ENCODE measurements at places on chromosomes 12 and 14.

GRCh38 chr12:6775185-6776174 is 3.2 kb downstream of the LAG3 start:
- no peak for DNase-seq

GRCh38 chr12:67155863-67156262 is 113.3 kb upstream of the CAND1 start:
- no peak for DNase-seq

- DNase-seq, result no peak
Observed at GRCh38 chr12:132393245-132393795, 63.9 kb upstream of the GALNT9 start.

DNA sequence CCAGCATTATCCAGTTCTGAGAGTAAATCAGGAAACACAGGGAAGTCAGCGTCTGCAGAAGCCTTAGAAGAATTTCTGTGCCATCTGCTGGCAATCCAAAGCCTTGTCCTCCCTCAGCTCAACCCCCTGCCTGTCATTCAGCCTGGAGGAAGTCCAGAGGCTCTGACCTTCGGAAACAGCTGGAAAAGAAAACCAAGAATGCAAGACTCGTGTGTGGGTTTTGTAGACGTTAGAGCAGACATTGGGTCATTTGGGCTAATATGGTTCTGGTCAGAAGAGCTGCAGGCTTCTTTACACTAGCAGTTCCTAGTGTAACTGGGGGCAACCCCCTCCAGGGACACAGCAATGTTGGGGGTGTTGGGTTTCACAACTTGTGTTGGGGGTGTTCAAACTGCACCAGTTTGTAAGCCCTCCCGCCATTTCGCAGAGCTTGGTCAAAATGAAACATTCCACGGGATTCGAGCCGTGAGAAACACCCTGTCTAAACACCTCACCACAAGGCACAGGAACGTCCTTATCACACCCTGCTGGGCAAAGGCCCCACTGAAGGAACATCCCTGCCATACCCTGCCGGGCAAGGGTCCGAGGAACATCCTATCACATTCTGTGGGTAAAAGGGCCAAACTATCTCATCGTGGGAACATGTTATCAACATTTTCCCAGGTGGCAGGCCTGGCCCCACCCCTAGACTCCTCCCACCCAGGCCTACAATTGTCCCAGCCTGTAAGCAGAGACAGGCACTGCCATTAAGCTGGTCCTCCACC is 21.0 kb upstream of the SERPINA4 start:
- no peak for DNase-seq

- DNase-seq, result no peak
Observed at GRCh38 chr14:104644656-104645378, 40.2 kb upstream of the TMEM179 start.

DNA sequence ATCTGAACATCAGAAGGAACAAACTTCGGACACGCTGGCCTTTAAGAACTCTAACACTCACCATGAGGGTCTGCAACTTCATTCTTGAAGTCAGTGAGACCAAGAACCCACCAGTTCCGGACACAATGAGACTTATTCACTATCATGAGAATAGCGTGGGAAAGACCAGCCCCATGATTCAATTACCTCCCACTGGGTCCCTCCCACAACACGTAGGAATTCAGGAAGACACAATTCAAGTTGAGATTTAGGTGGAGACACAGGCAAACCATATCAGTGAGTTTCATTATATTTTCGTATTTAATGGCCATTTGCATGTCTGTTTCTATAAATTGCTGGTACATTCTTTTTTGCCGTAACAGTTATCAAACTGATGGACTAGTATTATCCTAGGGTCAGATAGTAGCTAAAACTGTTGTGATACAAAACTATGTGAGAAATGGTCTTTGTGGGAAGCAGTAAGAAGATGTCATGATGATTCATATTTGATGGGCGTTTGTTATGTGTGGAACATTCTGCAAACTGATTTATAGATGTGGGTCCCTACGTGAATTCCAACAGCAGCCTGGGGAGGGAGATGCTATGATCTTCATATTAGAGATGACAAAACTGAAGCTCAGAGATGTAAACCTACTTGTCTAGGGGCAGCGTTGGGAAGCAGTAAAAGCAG is 282.4 kb upstream of the TMEM132C start:
- no peak for DNase-seq

DNA sequence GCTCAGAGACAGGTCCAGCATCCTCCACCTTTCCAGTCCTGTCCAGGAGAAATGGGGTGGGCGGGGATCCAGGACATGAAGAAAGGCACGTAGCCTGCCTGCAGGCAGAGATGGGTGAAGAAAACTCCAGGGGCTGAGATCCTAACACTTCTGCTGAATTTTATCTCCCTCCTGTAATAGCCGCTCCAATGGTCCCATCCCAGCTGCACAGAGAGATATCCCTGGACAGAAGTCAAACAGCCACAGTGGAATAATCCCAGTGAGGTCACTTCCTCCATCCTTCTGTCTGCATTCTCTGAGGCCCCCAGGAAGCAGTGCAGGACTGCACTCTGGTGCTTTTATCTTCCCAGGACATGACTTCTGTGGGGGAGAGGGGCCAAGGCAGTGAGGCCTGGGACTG is 26.3 kb downstream of the KRT18 start:
- DNase-seq, result no peak

- no peak for DNase-seq
Observed at GRCh38 chr14:42112108-42112507, 505.4 kb downstream of the LRFN5 start.

GRCh38 chr12:22467190-22467589 is 77.2 kb downstream of the C2CD5 start:
- DNase-seq, result no peak

DNA sequence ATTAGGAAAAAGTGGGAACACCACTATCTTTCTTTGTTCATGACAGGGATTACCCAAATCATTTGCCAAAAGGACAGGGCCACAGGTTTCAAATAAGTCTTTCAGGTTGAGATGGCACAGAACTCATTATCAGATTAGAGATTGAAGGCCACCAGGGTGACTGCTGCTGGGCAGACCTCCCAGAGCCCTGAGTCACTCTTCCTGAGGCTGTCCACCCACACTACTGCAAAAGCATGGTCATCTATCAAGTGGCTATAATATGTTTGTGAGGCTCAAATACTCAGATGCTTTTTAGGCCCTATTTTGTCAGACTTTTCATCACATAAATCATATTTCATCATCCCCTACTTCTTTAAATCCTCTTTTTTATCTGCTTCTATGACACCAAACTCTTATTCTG is 155.3 kb upstream of the CCDC196 start:
- DNase-seq, result no peak

GRCh38 chr12:209851-210250 is 4.1 kb downstream of the SLC6A12 start:
- DNase-seq, result no peak

DNA sequence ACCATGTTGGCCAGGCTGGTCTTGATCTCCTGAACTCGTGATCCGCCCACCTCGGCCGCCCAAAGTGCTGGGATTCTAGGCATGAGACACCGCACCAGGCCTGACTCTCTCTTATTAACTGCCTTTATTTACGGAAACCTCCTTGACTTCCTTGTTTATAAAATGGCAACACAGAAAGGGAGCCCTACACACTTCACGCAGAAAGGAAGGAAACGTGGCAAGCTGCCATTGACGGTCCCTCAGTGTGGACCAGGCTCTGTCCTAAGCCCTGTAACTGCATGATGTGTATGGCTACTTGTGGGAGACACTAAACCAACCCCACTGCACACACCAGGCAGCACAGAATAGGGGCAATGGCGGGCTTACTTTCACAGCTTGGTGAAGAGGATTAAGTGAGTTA is 11.7 kb downstream of the CINP start:
- DNase-seq, result no peak

GRCh38 chr14:57729208-57730187 is 136.4 kb downstream of the SLC35F4 start:
- DNase-seq, result no peak

DNA sequence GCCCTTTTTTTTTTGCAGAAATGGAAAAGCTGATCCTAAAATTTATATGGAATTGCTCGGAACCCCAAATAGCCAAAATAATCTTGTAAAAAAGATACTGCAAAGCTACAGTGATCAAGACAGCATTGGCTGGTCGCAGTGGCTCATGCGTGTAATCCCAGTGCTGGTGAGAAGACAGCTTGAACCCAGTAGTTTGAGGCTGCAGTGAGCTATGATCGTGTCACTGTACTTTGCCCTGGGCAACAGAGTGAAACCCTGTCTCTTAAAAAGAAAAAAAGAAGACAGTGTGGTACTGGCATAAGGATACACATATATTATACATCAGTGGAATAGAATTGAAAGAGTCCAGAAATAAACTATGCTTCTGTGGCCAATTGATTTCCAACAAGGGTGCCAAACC is 5.4 kb downstream of the ITGB7 start:
- DNase-seq, result no peak

- no peak for DNase-seq
Observed at GRCh38 chr12:73531752-73532151, 1005.9 kb upstream of the ATXN7L3B start.

DNA sequence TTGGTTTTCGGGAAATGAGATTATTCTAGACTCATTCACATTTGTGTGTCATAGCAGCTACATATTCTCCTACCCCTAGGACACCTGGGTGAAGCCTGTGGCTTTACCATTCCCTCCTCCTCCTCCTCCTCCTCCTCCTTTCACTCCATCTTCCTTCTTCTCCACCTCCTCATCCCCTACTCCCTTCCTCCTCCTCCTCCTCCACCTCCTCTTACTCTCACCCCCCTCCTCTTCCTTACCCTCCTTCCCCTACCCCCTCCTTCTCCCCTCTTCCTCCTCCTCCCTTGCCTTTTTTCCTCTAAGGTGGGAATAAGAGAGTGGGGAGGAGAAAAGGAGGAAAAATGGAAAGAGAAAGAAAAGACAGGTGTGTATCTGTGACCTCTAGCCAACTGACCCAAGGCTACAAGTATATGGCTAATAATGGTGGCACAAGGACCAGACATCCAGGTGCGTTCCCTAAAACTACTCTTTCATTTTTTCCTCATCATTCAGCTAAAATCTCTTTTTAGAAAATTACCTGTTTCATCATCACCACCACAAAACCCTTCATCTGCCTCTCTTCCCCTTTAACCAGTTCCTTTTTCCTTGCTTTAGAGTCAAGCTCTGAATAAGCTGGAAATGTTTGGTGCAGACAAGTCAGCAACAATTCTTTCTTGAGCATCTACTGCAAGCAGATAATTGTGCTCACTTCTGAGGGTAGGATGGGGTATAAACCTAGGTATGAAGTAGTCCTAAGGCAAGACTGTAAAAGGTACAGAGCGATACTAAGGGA is 149.8 kb upstream of the FOXN3 start:
- DNase-seq, result no peak

GRCh38 chr12:31867292-31867691 is 91.9 kb upstream of the RESF1 start:
- no peak for DNase-seq

DNA sequence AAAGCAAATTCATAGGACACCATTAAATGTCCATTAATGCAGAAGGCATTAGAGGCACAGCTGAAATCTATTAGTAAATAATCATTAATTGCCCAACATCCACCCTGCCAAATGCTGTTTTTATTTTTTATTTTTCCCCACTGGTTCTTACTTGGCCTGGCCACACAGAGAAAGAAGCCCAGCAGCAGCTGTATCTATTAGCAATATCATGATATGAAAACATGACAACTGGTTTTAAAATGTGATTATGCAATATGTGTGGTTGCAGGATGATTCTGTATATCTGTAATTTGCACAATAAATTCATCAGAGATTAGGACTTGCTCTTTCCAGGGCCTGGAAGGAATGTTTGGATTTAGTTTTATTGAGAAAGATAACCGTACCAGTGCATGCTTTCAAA is 44.9 kb downstream of the SIX6 start:
- no peak for DNase-seq

- DNase-seq, result no peak
Observed at GRCh38 chr12:14156606-14157005, 175.2 kb upstream of the GRIN2B start.

DNA sequence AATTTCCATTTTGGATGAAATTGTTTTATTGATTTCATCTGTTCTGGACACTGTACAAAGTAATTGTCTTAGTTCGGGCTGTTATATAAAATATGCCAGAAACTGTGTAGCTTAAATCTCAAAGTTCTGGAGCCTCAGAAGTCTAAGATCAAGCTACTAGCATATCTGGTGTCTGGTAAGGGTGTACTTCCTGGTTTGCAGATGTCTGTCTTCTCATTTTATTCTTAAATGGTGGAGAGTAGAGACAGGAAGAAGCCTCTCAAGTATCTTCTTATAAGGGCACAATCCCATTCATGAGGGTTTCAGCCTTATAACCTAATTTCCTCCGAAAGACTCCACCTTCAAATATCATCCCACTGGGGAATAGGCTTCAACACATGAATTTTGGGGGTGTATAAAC is 51.3 kb downstream of the MON2 start:
- DNase-seq, result no peak

DNA sequence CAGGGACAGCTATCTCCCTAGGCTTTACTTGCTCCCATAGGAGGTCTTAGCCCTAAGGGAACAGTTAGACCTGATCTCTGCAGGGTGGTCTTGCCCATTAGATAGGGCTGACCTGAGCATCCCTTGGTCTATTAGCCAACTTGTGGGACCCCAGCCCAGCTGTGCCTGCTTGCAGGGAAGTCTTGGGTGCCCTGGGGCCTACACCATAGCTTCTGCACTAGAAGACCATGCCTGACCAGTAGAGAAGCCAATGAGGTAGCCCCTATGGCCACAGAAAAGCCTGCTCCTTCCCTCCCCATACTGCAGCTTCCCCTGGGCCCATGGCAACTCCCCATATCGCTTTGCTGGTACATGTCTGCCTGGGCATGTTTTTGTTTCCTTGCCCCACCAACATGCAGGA is 1049.1 kb downstream of the TRHDE start:
- no peak for DNase-seq

- no peak for DNase-seq
Observed at GRCh38 chr12:71686658-71687025, 760 bp downstream of the TMEM19 start.

GRCh38 chr12:5733136-5733755 is 211.8 kb downstream of the ANO2 start:
- DNase-seq, result no peak

DNA sequence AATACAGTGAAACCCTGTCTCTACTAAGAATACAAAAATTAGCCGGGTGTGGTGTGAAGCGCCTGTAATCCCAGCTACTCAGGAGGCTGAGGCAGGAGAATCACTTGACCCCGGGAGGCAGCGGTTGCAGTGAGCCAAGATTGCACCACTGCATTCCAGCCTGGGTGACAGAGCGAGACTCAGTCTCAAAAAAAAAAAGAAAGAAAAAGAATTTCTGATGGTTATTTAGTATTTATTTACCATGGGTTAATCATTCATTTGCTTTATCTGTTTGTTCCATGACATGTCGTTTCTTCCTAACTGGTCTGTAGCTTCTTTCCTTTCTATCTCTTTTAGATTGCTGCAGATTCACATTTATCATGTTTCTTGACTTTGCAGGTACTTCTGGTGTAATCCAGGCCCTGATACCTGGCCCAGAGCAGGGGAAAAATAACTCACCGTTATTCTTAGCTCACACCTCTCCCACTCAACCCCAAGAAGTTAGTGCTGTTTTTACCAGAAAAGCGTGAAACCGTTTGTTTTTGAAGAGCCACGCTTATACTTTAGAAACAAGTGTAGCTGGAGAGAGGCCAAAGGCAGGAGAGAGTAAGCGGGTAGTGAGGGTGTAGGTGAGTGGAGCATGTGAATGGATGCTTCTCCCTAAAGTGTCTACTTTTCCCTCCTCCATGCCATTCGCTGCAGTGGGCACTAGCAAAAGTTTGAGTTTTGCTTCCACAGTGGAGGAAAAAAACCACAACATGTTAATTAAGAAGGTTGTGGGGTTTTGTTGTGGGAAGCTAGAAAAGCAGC is 45.4 kb downstream of the SRGAP1 start:
- DNase-seq, result no peak
